GM12891 (cell line): ENCODE measurements at places on chromosomes 12 and 14.
A peak's percentile ranks its signal among the peaks of the same experiment; 100 is the strongest.

DNA sequence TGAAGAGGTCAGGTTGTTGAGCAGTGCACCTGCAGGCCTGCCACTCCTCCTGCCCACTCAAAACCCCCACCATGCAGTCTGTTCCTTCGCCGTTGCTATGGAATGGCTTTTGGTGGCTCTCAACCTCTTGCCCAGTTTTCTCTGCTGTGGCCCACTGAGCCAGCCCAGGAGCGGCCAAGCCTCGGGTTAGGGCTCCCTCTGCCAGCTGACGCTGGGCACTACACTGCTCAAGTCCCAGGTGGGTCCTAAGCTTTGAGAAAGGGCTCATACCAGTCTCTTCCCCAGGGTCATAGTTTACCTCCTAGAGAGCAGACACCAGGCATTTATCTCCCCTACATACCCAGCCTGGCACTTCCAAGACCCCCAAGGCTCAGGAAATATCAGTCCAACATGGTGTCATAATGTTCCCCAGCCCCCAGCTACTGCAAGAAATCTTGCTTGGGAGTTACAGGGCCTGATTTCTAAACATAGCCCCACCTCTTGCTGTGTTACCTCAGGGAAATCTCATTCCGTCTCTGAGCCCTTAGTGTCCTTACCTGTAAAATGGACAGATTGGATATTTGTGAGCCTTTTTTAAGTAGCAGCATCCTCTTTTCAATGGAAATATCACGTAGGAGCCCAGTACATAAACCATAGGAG, 59.4 kb downstream of the TSPAN11 start:
- peak; percentile 81 for DNase-seq

DNA sequence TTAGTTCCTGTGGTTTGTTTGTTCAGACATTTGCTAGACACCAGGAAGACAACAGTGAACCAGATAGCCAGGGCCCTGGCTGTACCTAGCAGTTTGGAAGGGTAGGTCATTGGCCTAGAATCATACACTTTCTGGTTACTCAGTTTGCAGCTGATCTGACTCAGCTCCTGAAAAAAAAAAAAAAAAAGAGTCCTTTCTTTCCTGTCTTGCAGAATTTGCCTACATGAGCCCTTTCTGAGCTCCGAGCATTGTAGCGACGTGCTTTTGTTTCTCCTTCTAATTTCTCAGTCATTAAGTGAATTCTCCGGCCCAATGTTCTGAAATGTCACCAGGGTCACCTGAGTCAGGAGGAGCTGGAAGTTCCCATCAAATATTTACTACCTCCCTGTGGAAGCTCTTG, 2.4 kb downstream of the CABP1 start:
- no peak for DNase-seq

GRCh38 chr14:92460541-92460915, 53.1 kb upstream of the RIN3 start:
- DNase-seq: no peak

GRCh38 chr14:95104911-95105310, 52.4 kb downstream of the DICER1 start:
- DNase-seq: no peak

- DNase-seq: no peak
These were observed 13.1 kb upstream of the ESPL1 start for GRCh38 chr12:53254816-53255545.

DNA sequence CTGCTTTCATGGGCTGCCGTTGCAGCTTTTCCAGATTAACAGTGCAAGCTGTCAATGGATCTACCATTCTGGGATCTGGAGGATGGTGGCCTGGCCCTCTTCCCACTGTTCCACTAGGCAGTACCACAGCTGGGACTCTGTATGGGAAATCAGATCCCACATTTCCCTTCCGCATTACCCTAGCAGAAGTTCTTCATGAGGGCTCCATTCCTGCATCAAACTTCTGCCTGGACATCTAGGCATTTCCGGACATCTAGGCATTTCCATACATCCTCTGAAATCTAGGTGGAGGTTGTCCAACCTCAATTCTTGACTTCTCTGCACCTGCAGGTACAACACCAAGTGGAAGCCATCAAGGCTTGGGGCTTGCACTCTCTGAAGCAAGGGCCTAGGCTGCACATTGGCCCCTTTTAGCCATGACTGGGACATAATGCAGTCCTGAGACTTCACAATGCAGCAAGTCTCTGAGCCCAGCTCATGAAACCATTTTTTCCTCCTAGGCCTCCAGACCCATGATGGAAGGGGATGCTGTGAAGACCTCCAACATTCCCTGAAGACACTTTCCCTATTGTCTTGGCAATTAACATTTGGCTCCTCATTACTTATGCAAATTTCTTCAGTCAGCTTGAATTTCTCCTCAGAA, 863.3 kb downstream of the C12orf50 start:
- no peak for DNase-seq

DNA sequence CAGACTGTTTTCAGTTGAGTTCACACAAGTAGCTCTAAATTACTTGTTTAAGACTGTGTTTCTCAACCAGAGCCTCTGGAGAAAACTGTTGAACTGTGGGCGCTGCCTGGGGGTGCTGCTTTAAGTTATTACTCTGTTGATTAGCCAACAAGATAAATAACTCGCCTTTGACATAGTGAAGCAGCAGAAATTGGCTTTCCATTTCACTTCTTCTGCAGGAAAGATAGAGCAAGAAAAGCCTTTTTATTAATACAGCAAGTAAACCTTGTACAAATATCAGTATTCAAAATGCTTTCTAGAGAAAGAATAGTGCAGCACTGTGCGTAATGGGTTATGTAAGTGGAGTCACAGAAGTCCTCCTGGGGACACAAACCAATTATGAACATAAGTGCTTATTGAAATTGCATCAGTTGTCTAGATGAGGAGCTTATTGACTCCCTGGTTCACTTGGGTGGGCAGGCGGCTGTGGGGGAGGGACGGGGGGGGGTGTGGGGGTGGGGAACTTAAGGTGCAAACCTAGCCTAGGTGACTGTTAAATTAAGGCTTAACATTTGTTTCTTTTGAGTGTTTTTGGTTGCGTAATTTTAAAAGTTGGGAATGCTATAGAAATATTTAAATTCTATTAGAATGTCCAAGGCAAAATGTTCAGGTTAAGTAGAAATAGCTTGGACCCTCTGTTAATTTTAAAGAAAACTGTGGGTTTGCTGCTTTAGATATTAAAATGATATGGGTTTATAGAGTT, 6.3 kb downstream of the FRS2 start:
- DNase-seq: no peak

- DNase-seq: no peak
These were observed 608.4 kb downstream of the LRFN5 start for GRCh38 chr14:42214981-42215491.

GRCh38 chr12:10142976-10143589, 13.1 kb upstream of the CLEC7A start:
- DNase-seq: no peak

DNA sequence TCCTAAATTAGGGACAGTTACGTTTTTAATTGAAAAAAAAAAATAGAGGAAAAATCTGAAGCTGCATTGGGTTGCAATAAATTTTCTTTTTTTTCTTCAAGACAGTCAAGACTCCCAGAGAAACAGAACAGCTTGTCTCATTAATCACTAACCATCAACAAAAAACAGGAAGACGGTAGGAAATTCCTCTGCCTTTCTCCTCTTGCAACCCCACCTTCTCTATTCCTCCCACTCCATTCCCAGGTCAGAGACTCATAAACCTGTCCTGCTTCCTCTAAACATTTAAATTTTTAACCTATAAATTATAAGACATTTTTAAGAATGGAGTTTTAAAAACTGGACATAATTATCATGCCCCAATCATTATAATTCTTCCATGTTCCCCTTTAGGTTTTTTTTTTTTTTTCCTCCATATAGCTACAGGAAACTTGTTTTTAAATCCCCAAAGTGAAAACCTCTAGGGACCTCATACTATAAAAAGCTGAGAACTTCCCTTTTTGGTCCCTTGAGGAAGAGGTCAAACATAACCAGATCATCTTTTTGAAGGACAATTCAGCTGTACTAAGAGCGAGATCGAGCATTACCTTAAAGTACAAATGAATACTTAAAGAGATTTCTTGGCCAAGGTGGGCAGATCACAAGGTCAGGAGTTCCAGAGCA, 36.0 kb downstream of the CPM start:
- DNase-seq: no peak

GRCh38 chr14:99784508-99784907, 8.7 kb upstream of the EML1 start:
- DNase-seq: no peak

DNA sequence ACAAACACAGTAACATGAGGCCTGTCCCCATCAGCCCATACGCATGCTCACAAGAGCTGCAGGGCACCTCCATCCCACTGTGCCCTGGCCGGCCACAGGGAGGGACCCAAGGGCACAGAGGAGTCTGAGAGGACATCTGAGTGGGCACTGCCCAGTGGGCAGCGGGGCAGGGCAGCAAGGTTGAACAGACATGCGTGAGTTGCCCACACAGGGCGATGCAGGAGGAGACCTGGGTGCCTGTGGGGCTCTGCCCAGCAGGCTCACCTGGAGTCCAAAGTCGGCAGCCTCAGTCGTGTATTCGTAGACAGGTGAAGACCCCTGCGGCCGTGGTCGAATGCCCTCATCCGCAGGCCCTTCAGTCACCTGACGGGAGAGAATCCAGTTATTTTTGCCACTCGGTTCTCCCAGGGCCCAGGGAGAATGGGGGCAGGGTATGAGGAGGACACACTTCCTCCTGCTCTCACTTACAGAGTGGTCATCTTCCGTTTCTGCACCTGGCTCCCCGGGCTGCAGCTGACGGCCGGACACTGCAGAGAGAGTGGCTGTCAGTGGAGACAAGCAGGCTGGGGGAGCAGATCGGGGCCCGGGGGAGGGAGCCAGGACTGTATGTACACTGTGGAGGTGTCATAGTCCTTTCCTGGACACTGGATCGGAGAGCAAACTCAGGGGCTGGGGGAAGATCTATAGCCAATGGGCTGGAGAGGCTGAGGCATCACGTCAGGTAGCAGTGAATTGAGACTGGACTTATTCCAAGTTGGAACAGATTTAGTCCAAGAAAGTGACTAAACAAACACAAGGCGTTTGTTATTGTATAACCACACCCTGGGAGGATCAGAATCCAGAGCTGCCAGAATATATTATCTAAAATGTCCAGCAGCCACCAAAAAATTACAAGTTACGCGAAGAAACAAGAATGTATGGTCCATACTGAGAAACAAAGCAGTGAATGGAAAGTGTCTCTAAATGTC, 20.7 kb downstream of the AHNAK2 start:
- DNase-seq: no peak

GRCh38 chr14:80956922-80957321, 1.5 kb downstream of the TSHR start:
- DNase-seq: no peak

- DNase-seq: no peak
These were observed 1157.7 kb downstream of the BCL11B start for GRCh38 chr14:98114122-98114895.

GRCh38 chr14:29982993-29983392, 55.3 kb upstream of the PRKD1 start:
- no peak for DNase-seq
